Osteocyte (in vitro differentiated cells): ENCODE measurements at places on chromosomes 4 and X. TPM values are rescaled to one million over a fixed set of nuclear protein-coding genes. Genes with fewer than 3 reads are reported as not detected.

The TECRL gene
- not detected in 2 replicates for total RNA-seq

DNA sequence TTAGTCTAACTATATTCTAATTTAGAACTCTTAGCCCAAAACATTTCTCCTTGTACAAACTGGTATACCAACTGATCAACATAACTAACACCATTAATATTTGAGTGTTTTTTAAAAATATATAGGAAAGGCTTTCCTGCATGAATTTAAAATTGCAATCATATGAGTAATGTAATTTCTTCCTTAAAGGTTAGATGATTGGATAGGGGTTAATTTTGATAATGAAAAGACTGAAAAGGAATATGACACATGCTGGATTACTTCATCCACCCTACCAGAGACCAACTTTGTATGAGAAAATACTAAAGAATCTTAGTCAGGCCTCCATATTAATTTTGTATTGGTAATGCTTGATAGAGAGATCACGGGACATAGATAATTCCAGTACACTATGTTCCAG lies 25.1 kb upstream of the PLS3 start:
- H3K27me3 ChIP-seq = no peaks in the 10 kb centered on the region
- peaks cover 8% of the 10 kb centered on the region for H3K36me3 ChIP-seq
- peaks cover 30% of the 10 kb centered on the region for H3K4me1 ChIP-seq

The CCNA2 gene
- 9.6 and 10.6 TPM in 2 replicates for total RNA-seq

DNA sequence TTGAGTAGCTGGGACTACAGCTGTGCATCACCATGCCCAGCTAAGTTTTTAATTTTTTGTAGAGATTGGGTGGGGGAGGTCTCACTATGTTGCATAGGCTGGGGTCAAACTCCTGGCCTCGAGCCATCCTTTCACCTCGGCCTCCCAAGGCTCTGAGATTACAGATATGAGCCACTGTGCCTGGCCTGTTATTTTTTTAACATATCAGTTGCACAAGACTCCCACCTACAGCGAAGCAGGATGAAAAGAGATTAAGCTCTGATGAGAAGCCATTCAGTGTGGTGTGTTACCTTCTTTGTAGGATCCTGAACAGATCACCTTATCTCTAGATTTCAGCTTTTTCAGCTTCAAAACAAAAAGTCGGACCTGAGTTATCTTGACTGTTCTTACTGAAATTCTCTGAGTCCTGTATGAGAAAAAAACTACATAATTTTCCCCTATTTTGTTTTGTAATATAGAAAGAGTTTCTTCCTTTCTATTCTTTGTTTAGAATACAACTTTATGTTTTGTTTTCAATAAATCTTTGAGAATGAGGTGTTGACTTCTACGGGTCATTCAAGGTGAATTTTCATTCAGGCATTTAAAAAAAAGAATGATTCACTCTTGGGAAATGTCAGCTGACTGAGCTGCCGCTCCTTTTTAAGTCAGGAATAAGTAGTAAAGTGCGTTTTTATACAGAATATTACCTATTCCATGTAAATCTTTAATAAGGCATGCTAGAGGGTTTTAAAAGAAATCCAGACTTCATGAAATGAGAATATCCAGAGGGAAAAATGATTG lies 134.6 kb downstream of the ARSF start:
- no peaks in the 10 kb centered on the region for H3K27me3 ChIP-seq
- no peak for DNase-seq
- H3K36me3 ChIP-seq = no peaks in the 10 kb centered on the region
- H3K27ac ChIP-seq = peak overlapping the region; percentile 93
- peaks cover 24% of the 10 kb centered on the region for H3K4me1 ChIP-seq
- H3K4me3 ChIP-seq = peak overlapping the region; percentile 24

The RAB40AL gene
- 0.81 and 1.3 TPM in 2 replicates for total RNA-seq

The TSPAN7 gene
- total RNA-seq = 0.40 and 0.86 TPM in 2 replicates

DNA sequence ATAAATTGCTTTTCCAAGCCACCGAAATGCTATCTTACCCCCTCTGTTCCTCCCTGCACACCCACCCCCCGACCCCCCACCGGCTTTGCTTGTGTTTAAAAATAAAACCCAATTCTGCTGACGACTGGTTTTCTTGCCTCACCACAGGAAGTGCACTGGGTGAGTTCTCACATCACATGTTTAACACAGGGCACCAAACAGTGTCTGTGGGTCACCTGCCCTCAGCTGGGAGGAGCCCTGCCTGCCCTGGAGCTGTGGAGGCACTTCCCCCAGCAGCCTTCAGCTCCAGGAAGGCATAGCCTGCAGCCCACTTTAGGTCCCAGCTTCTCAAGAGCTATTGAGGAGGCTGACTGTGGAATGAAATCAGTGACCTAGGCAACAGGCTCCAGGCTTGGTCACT lies 8.8 kb downstream of the TMEM255A start:
- H3K4me1 ChIP-seq = peaks cover 13% of the 10 kb centered on the region
- H3K4me3 ChIP-seq = no peak overlapping the region
- no peaks in the 10 kb centered on the region for H3K36me3 ChIP-seq
- H3K27me3 ChIP-seq = peaks cover 8% of the 10 kb centered on the region
- no peak for DNase-seq
- no peak overlapping the region for H3K27ac ChIP-seq

DNA sequence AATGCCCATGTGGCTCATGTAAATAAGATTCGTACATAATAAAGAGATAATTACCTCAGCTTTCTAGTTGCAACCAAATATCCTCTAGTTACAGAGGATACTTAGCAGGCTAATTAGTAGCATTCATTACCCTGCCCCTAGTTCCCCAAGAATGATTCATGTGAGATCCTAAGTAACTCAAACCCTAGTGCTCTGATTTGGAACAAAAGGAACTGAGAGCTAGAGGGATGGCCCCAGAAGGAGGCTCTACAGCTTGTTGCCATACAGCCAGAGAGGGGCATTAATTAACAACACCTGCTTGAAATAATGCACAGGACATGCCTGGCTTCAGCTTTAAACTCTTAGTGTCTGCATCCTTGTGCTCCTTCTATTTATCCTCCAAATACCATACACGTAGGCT lies 32.6 kb upstream of the CBR4 start:
- H3K4me3 ChIP-seq = no peak overlapping the region
- peaks cover 6% of the 10 kb centered on the region for H3K4me1 ChIP-seq
- no peak overlapping the region for H3K27ac ChIP-seq
- H3K36me3 ChIP-seq = no peaks in the 10 kb centered on the region

DNA sequence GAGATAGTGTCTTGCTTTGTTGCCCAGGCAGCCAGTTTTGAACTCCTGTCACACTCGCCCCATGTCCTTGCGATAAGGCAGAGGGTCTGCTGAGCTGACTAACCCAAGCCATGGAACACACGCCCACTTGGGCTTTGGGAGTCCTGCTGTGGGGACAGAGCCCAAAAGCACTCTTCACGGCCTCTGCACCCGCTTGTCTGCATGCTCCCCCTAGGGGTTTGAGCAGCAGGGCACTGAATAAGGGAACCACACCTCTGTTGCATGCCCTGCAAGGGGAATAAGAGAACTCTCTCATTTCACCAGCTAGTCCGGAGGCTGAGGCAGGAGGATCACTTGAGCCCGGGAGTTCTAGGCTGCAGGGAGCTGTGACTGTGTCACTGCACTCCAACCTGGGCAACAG lies 166.0 kb downstream of the STAG2 start:
- no peak overlapping the region for H3K27ac ChIP-seq
- H3K36me3 ChIP-seq = no peaks in the 10 kb centered on the region
- H3K4me3 ChIP-seq = no peak overlapping the region
- DNase-seq = no peak
- H3K27me3 ChIP-seq = no peaks in the 10 kb centered on the region
- no peaks in the 10 kb centered on the region for H3K4me1 ChIP-seq

The NDP gene
- not detected in 2 replicates for total RNA-seq

DNA sequence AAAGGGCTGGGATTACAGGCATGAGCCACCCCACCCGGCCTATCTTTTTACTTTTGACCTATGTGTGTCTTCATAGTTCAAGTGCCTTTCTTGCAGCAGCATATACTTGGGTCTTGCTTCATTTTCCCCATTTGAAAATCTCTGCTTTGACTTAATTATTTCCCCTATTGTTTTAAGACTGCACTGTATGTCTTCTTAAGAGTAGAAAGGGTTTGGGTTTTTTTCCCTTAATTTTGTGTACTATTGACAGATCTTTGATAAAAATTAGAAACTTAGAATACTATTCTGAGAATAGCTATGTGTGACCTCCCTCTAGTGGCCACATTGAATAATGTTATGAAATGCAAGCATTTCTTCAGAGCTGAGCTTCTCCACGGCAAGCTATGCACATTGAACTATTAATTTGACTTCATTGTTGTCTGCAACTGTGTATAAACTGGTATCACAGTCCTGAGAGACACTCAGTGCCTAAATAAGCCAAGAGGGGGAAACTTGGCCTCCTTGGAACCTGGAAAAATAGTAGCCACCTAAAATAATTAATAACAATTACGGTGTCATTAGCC lies 8.7 kb upstream of the SLC25A4 start:
- H3K27ac ChIP-seq = no peak overlapping the region
- no peak for DNase-seq
- H3K4me1 ChIP-seq = no peaks in the 10 kb centered on the region
- no peak overlapping the region for H3K4me3 ChIP-seq
